ENCODE measurements at places on chromosomes 5 and 9.

GRCh38 chr5:154371687-154372086 lies 74.1 kb upstream of the SAP30L start:
- DNase-seq: no peak

GRCh38 chr9:93646640-93647178 lies 70.3 kb downstream of the PHF2 start:
- no peak for DNase-seq

GRCh38 chr9:129245276-129245675 lies 67.2 kb upstream of the IER5L start:
- no peak for DNase-seq

GRCh38 chr5:97501286-97501964 lies 318.4 kb upstream of the RIOK2 start:
- no peak for DNase-seq

DNA sequence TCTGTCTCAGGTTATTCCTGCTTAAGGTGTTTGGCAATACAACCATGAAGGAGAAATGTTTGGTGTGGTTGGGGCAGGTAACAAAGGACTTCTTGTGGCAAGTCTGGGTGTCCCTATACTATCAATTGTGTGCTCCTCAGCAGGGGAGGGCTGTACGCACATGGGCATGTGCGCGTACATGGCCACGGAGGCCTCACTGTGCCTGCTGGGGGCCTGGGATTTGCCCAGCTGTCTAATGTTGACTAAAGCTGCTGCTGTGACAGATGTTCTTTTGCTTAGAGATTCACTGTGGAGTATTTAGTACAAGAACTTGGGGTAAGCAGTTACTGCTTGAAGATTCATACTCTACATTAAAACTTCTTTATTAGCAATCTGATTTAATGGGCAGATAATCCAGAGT lies 97.5 kb downstream of the HSPA4 start:
- no peak for DNase-seq

DNA sequence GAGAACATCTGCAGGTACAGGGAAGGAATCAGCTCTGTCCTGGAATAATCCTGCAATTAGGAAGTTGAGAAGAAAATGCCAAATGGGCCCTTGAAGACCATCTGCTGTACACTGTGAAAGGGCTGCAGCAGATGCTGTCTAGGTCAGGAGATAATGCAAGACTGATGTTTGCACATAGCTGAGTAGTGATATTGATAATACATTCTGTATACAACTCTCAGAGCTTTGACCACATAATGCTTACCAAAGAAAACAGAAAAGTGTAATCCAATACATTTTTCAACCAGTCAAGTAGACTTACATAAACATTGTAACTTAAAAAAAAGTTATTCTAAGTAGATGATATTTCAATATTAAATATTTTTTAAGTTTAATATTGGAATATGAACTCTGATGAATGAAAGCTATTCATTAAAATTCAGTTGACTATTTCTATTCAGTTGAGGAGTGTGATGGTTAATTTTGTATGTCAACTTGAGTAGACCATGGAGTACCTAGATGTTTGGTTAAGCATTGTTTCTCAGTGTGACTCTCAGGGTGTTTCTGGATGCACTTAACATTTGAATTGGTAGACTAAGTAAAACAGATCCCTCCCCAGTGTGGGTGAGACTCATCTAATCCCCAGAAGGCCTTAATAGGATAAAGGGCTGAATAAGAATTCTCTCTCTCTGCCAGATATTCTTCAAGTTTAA lies 380.1 kb upstream of the PRR16 start:
- DNase-seq: no peak

GRCh38 chr9:20513126-20513913 lies 109.0 kb downstream of the MLLT3 start:
- DNase-seq: no peak

GRCh38 chr5:76513476-76513875 lies 109.7 kb downstream of the F2RL2 start:
- no peak for DNase-seq

- no peak for DNase-seq
Observed at GRCh38 chr9:38036359-38037084, 32.5 kb downstream of the SHB start.

- peak; percentile 48 for DNase-seq
Observed at GRCh38 chr9:132877824-132878694, at the start of gene AK8. TSS of gene AK8 (minus strand) at chr9:132878284. CDS start at chr9:132878255, 29 bp downstream.

DNA sequence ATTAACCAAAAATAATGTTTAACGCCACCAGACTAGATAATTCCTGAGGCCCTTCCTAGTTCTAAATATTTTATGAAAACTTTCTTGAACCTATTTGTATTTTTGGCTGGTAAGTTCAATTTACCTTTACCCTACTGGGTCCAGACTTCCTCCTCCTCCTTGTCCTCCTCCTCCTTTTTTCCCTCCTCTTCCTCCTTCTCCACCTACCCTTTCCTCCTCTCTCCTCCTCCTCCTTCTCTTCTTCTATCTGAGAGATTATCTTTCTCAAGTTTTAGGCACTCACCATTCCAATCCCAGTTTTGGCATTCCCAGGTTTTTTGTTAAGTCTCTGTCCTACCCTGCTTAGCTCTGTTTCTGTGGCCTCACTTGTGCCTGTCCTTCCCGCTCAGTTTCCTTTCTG lies 24.7 kb upstream of the RAPGEF1 start:
- DNase-seq: no peak

- no peak for DNase-seq
Observed at GRCh38 chr5:10903786-10904560, 142.9 kb upstream of the DAP start.

DNA sequence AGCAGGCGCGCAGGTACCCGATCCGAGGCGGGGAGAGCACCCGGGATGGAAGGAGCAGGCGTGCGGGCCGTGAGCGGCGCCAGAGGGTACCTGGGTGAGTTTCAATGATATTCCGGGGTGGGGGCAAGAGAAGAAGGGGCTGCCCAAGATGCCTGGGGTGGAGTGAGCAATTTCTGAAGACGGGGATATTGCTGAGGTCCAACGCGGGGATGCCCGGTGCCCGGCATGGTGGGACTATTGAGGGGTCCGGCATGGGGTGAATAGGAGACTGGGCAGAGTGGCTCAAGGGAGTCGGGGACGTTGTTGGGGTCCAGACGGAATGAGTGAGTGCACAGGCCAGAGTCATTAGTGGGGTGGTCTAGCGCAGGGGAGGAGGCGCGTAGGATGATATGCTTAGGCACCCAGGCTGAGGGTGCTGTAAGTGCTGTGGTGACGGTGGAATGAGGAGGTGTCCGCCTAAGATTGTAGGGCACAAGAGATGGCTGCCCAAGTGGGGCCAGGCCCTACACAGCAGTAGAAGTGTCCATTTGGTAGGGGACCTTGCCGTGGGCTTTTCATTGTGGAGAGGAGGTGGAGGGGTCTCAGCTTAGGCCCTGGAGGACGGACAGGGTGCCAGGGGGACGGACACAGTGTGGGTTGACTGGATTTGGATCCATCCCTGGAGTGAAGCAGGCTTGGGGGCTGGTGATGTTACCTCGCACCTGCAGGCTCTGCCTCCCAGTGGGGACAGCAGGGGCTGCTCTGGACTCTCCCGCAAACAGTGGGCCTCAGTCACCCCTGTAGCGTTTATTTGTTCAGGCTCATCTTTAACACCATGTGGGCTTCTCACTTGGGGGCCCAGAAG lies 719 bp downstream of the MIGA2 start:
- no peak for DNase-seq

DNA sequence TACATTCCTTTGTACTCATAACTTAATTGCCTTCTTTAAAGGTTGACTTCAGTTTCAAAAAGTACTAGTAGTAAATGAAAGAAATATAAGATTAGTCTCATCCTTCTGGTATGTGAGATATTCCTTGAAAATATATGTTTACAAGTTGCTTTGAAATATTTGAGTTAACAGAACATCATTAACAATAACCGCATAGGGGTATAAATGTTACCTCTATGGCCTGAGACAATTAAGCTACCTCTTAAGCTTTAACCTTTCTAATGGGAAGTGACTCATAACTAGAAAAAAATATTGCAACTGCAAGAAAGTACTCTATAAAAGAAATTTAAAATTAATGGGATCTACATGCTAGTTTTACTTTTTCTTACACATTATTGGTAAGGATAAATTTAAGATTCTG lies 399.0 kb downstream of the CDH10 start:
- DNase-seq: no peak

- no peak for DNase-seq
Observed at GRCh38 chr5:32276173-32276853, 36.4 kb downstream of the MTMR12 start.

DNA sequence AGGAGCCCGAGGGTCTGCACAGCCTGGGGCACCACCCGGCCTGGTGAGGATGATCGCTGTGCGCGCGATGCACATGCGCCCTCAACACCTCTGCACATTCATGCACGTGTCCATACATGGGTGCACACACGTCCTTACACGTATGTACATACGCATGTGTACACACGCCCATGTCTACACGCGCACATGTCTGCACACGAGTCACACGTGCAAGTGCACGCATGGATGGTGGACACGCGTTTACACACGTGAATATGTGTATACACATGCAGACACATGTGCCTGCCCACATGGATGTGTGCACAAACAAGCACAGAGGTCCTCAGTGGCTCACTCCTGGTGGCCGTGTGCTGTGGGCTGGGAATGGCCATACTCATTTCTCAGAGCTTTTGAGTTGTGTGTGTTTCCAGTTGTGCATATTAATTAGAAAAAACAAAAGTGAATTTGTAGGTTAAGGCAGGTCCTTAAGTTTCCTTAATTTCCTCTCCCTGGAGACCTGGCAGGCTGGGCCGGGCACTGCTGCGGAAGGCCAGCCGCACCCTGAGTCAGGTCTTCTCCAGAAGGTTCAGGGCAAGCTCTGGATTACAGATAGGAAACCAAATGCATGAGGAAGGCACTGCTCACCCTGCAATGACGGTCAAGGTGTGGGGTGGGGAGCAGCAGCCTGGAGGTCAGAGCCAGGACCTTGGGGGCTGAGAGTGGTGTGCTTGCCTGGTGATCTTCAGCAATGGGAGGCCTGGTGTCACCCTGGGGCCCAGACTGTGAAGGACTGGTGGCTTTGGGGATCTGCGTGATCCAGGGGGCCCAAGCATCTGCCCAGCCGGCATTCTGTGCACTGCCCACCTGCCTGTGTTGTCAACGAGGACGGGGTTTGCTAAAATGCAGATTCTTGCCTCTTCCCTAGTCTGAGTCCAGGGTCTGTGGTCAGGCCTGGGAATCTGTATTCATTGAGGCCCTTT lies 1.3 kb upstream of the RNU6ATAC start:
- peak; percentile 15 for DNase-seq

DNA sequence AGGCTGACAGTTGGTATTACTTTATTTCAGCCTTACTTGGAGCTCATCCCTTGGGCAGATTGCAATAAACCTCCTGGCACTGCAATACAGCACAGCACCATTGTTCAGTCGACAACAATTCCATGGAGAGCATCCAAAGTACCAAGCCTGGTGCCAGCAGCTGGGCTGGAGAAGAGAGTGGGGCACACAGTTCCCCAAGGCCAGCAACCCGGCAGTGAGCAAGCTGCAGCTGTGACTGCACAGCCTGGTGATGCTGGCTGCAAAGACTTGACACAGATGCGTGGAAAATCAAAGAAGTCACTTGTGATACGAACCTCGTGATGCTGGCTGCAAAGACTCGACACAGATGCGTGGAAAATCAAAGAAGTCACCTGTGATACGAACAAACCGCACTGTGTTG lies 125.4 kb downstream of the ATPSCKMT start:
- no peak for DNase-seq

GRCh38 chr5:151534350-151534749 lies 56.8 kb downstream of the FAT2 start:
- no peak for DNase-seq

GRCh38 chr9:83294816-83295215 lies 231.9 kb upstream of the RASEF start:
- no peak for DNase-seq

- DNase-seq: no peak
Observed at GRCh38 chr5:27908341-27908740, 870.0 kb upstream of the CDH9 start.

DNA sequence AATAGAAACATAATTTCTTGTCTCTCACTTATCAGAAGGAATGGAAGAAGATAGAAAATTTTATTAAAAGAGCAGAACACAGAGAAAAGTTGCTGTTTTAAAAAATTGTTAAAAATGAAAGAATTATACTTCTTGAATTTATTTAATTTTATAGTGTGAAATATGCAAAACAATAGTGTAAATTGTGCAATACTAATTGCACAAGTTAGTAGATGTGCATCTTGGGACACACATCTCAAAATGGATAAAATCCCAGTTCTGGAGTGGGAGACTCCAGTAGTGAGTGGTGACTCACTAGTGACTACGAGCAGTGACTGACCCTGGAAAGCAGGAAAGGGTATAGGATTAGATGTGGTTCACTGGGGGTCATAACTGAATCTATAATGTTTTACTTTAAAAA lies 223.2 kb downstream of the MSX2 start:
- no peak for DNase-seq

DNA sequence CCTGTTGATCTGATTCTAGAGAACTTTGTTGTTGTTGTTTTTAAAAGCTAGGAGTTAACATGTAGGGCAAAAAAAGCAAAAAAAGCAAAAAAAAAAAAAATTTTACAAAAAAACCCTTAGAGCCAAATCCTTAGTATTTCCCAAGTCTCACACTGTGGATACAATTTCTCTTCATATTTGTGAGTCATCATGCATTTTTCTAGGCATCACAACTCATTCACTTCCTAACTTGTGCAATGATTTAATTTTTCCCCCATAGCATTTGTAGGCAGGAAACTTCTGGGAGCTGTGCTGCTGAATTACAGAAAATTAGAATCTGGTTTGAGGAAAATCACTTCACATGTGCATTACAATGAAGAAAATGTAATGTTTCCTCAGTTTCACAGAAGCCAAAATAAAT lies 91.9 kb downstream of the MARCHF3 start:
- no peak for DNase-seq

- DNase-seq: no peak
Observed at GRCh38 chr5:27171761-27172261, 133.4 kb upstream of the CDH9 start.

DNA sequence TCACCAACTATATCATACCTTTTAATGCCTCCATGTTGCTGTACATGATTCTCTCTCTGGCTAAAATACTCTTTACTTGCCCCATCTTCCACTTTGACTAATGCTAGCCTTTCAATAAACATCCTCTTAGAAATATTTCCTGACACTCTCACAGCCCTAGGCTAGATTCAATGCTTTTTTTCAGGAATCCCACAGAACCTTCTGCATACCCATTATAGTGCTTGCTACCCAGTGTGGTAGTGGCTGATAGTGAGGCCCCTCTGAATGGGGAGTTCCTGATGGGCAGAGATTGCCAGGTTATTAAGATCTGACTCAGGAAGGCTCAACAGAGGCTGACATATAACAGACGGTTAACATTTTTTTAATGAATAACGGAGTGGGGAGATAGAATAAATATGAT lies 11.6 kb downstream of the SSBP2 start:
- DNase-seq: no peak

- no peak for DNase-seq
Observed at GRCh38 chr9:109379513-109379912, 58.7 kb upstream of the EPB41L4B start.

DNA sequence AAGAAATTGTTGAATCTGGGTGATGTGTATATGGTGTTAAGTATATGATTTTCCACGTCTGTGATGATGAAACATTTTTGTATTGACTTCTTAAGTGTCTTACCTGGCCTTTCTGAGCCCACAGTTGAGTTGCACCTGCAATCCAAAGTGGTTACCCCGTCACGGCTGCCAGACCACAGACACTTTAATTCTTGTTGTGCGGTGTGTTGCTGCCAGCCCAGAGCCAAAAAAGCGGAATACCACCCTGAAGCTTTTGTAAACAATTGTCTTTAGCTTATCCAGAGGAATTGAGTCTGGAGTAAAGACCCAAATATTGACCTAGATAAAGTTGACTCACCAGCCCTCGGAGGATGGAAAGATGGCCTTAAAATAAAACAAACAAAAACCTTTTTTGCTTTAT lies 35.1 kb downstream of the MTAP start:
- DNase-seq: no peak
